ENCODE measurements at places on chromosomes 12 and 14.

DNA sequence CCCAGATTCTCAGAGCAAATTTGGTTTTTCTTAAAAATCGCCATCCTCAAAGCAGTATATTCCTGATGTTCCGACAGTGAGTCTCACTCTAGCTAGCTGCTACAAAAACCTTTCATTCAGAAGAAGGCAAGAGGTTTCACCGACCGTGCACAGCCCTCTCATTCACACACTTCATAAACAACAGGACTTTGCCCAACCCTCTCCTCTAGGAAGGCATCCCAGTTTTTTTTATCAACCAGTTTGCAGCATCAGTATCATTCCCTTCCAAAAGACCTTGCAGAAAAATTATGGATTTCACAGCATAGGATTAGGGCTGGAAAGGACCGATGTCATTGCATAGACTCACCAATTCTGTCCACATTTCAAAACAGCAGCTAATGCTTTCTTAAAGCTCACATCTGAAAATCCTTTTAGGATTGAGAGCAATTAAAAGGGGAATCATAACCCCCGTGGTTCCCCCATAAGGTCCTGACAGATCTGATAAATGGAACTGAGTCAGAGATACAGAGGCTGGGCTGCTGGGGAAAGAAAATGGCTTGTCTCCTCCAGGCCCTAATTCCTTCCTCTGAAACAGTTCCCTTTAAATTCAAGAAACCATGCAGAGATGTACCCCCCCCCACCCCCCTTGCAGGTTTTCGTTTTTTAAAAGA, 597 bp downstream of the SVOP start:
- no peak for DNase-seq

- no peak for DNase-seq
Observed at GRCh38 chr12:116302166-116303058, 24.9 kb upstream of the MED13L start.

DNA sequence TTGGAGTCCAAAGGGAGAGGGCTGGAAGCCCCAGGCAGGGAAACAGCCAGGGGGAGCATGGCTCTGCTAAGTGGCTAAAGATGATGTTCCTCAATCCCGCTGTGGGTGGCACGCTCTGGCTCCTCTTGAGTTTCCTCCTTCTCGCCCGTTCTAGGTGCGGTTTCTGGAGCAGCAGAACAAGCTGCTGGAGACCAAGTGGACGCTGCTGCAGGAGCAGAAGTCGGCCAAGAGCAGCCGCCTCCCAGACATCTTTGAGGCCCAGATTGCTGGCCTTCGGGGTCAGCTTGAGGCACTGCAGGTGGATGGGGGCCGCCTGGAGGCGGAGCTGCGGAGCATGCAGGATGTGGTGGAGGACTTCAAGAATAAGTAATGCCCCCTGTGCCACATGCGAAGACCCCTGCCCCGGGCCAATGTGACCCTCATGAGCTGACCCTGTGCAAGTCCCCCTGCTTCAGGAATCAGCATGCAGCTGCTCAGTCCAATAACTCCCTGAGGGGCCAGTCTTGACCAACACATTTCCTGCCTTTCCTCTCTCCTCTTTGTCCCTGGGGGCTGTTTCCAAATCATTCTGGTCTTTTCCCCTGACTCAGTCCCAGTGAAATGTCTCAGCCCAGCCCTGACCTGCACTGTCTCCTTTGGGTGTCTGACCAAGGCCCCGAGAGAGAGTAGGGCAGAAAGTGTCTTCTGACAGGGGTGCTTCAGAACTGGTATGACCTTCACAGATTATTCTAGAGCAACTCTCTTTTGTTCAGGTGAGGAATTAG, 2.1 kb downstream of the KRT7 start:
- no peak for DNase-seq

GRCh38 chr12:53234271-53234914, 2.4 kb upstream of the RARG start:
- no peak for DNase-seq

- DNase-seq, result no peak
Observed at GRCh38 chr12:131251336-131252101, 297.8 kb downstream of the ADGRD1 start.

Data from GM12892 (cell line).